Activated T-cell treated with anti-CD3 and anti-CD28 coated beads for 24 hours (primary cell): ENCODE measurements at places on chromosomes 3 and 15.

DNA sequence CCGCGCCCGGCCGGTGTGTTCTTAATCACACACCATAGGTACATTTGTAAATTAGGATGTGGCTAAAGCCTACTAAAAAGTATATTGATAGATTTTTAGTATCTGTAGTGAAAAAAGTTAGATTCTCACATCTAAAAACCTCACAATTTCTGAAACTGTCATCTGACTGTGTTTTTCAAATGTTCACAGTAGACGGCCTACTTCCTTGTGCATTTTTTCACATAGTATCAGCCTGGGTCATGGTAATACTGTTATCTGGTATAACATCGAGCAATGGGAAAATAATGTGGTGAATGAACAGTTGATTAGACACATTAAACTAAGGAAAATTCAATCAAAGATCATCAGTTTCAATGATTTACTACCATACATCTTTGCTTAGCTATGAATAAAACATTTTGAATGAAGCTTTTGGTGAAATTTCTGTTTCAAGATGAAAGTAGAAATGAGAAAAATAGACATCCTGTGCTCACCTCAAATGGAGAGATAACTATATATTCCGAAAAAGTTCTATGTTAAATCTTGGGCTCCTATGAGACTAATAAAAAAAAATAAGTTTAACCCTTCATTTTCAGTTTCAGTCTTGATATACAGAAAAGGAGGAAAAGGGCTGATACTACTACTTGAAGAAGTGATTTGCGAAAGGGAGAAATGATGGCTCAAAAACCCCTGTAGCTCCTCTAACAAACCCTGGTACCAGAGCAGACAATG is 262.7 kb downstream of the ZBTB20 start:
- DNase-seq, result no peak

DNA sequence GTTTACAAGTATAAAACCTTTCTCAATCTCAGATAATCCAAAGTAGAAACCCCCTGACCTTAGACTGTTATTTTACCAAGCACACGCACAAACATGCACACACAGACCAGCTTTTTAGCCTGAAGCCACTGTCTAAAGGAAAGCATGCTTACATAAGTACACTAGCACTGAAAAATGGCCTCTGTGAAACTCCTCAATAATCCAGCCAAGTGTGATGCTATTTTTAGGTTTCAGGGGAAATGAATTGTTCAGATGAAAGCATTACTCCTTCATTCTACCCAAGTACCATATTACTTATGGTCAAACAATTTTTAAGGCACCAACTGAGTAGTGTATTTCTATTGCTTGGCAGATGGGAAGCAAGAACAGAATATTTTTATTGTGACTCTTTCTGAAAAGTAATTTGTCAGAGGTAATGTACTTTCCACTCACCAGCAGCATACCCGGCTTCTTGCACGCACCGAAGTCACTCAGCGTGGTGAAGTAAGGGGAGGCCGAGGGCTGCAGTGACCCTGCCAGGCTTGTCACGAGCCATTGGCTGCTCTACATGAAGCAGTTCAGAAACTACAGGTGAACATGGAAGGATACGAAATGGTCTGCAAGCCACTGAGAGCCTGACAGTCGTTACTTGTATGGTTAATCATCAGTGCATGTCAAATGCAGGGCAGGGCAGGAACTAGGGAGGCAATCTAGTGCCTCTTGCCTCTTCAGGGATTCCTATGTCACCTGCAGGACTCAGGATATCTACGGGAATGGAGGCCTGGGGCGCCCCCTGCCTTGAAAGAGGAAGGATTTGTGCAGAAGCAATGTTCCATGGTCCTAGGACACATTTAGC is 106.7 kb downstream of the GABRB3 start:
- no peak for DNase-seq

GRCh38 chr15:63232405-63232804 is 43.0 kb downstream of the RAB8B start:
- no peak for DNase-seq

GRCh38 chr3:11260460-11260859 is 11.7 kb upstream of the ATG7 start:
- no peak for DNase-seq

- DNase-seq, result no peak
Observed at GRCh38 chr3:161348796-161349400, 22.4 kb downstream of the SPTSSB start.

GRCh38 chr3:81554801-81555200 is 206.6 kb downstream of the GBE1 start:
- no peak for DNase-seq

- no peak for DNase-seq
Observed at GRCh38 chr3:126422121-126422520, 27.4 kb downstream of the CFAP100 start.

GRCh38 chr3:182567700-182568099 is 225.6 kb upstream of the ATP11B start:
- DNase-seq, result no peak

DNA sequence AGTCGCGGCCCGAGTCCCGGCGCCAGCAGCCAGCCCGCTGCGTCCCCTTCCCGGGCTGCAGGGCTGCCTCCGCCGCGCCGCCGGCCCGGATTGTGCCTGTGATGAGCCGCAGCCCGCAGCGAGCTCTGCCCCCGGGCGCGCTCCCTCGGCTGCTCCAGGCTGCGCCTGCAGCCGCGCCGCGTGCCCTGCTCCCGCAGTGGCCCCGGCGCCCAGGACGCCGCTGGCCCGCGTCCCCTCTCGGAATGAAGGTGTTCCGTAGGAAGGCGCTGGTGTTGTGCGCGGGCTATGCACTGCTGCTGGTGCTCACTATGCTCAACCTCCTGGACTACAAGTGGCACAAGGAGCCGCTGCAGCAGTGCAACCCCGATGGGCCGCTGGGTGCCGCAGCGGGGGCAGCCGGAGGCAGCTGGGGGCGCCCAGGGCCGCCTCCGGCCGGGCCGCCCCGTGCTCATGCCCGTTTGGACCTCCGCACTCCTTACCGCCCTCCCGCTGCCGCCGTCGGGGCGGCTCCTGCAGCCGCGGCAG is 1.2 kb downstream of the CHST2 start:
- no peak for DNase-seq

DNA sequence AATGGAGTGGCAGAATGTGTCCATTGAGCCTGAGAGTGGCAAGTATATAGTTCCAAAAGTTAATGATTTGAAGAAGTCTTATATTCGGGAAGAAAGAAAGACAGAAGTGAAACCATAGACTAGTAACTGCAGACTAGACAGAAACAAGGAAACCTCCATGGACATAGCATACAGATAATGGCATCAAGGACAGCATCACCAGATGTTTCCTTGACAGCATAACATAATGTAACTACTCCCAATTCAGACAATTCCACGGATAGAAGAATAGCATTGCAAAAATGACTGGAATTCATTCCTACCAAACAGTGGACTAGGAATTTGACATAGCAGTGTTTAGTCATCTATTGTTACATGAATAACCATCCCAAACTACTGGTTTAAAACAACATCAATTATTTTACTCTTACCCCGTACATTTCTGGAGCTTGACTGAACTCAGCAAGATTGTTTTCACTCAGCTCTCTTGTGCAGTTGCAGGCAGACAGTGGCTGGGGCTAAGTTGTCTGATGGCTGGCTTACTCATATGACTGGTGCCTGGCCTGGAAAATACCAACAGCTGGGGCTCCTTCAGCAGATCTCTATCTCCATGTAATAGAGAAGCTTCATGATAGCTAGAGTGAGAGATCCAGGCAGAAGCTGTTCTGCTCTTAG is 109.7 kb upstream of the GADL1 start:
- no peak for DNase-seq

GRCh38 chr3:149466192-149466591 is 8.3 kb upstream of the TM4SF4 start:
- no peak for DNase-seq
